ENCODE measurements at places on chromosomes 11 and 22. TPM values are rescaled to one million over a fixed set of nuclear protein-coding genes. Genes with fewer than 3 reads are reported as not detected.
A peak's percentile ranks its signal among the peaks of the same experiment; 100 is the strongest.

- no peak for DNase-seq
Observed at GRCh38 chr22:23068832-23069385, 1.4 kb upstream of the GNAZ start.

DNA sequence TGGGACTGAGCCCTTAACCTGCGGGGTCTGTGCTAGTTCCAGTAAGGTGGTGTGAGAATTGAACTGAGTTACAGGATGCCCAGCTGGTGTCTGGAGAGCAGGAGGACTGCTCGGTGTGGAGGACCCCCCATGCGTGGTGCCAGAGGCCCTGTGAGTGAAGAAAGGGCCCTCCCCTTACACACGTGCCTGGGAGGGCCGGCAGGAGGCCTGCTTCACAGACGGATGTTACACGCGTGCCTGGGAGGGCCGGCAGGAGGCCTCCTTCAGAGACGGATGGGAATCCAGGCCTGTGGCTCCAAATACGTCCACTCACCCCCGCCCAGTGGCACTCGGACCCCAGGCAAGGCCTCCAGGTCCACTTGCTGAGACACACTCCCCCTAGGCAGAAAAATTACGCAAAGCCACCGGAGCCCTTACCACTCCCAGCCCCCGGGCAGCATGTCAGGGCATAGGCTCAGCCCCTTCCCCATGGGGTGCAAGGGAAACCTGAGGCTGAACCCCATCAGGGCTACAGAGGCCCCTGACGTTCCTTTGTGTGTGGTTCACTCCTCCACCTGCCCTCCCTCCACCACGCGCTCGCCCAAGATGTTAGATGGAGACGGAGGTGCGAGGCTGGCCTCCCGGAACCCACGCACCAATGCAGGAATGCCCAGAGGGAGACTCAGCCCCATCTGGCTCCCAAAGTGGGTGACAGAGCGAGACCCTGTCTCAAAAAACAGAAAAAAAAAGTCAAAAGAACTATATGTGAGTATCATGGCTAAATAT lies 227.8 kb downstream of the BRD1 start:
- DNase-seq, result no peak

DNA sequence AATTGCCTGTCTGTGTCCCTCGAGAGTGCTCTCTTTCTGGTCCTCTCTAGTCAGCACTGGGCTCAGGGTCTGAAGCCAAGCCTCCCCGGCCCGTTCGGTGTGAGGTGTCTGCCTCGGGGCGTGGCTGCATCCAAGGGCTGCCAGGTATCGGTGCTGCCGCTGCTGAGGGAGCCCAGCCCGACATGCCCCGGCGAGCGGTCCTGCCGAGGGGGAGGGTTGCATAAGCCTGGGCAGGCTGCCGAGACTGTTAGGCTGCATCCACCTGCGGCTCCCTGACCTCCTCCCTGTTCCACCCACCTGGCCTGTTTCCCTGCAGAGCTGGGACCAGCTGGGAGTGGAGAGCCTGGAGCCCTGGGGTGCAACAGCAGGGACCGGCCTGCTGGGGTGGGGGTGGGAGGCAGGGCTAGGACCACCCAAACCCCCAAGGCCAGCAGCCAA lies 6.3 kb downstream of the OVOL1 start:
- DNase-seq, result peak; percentile 80

The SCN4B gene
- 3.5 TPM for total RNA-seq

The OR9Q1 gene
- not detected for total RNA-seq

GRCh38 chr11:83990160-83990733 lies 704.1 kb upstream of the CCDC90B start:
- DNase-seq, result no peak

The PLAAT5 gene
- 1.7 TPM for total RNA-seq

The HORMAD2 gene
- total RNA-seq, result not detected

Measured in mucosa of gallbladder (tissue), 1 donor.